ENCODE measurements at places on chromosomes 1 and 21.
A peak's percentile ranks its signal among the peaks of the same experiment; 100 is the strongest.

GRCh38 chr21:36768496-36768895, 69.6 kb downstream of the SIM2 start:
- DNase-seq = no peak

GRCh38 chr1:57311006-57311405, 112.9 kb downstream of the DAB1 start:
- no peak for DNase-seq

- peak; percentile 63 for DNase-seq
These were observed 223.3 kb downstream of the GPATCH2 start for GRCh38 chr1:217407534-217408001.

GRCh38 chr1:7104339-7104738, 319.1 kb downstream of the CAMTA1 start:
- DNase-seq = no peak

- no peak for DNase-seq
These were observed 270.5 kb downstream of the NPHP4 start for GRCh38 chr1:5721634-5722215.

DNA sequence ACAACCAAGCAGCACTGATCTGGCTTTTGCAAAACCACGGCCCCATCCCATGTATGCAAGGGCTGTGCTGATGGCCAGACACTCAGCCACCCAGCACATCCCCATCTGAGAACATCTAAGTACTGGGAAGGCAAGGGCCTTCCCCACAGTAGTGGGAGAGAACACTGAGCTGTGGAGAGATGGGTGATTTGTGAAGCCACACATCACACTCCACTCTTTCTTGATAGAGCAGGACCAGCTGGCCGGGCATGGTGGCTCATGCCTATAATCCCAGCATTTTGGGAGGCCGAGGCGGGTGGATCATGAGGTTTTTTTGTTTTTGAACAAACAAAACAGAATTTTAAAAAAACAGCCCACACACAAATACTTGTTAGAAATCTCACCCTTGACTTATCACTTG, 28.2 kb upstream of the RXRG start:
- DNase-seq = no peak

- DNase-seq = no peak
These were observed 64.5 kb upstream of the CSF1 start for GRCh38 chr1:109846162-109846561.

GRCh38 chr1:41149570-41149969, 92.5 kb downstream of the SCMH1 start:
- DNase-seq = no peak

- DNase-seq = peak; percentile 10
These were observed 4.3 kb upstream of the SPATC1L start for GRCh38 chr21:46188226-46189212.

DNA sequence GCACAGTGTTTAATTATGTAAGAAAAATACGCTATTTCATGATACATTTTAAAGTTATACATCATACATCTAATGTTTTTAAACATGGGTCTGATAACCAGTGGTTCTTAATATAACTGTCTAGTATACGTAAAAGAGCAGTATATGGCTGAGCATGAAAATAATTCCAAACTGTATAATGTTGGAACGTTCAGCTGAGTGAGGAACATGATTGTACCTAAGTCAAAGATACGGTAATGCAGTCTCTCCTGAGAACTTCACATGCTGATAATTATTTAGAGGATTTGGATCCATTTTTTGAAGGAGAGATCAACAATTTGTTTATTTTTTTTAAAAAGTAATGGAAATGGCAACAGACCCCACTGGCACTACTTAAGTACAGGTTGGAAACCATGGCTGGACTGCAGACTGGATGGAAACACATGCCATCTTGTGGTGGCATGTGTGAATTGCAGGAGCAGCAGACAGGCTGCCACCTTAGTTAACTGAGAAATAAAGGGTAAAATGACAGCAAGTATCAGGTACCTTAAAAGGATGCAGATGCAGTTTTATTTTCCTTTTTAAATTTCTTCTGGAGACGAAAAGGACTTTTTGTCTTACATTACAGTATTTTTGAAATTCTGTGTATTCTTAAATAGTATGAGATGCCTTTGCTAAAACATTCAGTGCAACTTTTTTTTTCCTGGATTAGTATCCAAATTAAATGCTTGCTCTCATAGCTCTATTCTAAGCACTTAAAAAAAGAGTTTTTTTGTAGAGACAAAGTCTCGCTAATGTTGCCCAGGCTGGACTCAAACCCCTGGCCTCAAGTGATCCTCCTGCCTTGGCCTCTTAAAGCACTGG, 73.8 kb downstream of the MTR start:
- peak; percentile 50 for DNase-seq

DNA sequence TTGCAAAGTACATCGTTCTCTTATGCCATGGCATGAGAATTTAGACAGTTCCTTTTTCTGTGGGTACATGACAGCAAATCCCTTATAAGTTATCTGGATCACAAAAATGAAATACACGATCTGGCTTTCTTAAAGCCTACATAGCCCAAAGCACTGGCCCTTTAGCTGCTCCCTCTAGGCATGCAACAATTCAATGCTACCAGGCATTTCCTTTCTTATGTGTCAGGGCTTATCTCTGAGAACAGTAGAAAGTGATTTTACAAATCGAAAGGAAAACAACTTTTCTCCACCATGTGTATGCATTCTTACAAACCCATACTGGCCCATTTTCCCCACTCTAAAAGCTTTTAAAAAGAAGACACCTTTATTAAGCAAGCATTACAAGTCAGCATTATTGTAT, 139.7 kb downstream of the GRIK1 start:
- no peak for DNase-seq

DNA sequence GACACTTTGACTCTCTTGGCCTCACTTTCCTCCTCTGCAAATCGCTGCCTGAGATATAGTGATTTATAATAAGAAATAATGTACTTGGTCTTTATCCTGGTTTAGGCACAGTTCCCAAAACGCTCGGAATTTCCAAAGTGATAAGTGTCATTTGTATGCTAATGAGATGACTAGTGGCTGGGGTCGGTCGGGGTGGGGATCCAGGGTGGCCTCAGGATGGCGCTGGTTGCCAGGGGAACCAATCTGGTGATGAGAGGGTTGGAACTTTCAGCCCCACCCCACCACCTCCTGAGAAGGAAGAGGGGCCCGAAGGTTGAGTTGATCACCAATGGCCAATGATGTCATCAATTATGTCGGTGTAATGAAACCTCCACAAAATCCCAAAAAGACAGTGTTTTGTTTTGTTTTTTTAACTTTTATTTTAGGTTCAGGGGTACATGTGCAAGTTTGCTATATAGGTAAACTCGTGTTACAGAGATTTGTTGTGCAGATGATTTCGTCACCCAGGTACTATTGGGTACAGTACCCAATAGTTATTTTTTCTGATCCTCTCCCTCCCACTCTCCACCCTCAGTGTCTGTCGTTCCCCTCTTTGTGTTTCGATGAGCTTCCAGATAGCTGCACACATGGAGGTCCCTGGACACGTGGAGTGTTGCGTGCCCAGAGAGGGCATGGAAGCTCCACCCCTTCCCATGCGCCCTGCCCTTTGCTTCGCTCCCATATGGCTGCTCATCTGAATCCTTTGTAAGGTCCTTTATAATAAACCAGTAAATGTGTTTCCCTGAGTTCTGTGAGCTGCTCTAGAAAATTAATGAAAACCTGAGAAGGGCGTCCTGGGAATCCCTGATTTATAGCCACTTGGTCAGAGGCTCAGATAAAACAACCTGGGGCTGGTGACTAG, 97.2 kb downstream of the KCNN3 start:
- DNase-seq = no peak

DNA sequence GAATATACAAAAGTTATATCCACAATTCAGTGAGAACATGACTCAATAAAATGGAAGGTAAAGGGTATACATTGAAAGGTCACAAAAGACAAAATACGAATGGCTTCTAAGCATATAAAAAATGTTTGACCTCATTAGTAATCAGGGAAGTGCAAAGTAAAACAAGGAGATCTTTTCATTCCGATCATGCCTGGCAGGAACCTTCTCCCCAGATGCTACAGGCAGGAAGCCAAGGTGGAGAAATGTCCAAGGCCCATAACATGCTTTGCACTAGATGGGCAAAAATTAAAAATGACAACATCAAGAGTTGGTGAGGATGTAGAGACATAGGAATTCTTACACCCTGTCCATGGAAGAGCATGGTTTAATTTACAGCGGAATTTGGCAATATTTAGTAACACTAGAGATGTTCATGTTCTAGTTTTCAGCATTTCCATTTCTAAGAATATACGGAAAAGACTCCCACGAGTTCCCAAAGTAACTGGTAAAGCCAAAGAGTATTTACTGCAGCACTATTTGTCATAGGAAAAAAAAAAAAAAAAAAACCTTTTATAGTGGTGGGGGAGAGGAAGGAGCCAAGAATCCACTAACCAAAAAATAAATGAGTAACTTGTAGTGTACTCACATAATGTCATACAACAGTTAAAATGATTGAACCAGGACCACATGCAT, 184.5 kb upstream of the KAZN start:
- DNase-seq = no peak

Measured in NCI-H1694 treated with DMSO at 0.1 percent for 48 hours (cell line).